Stimulated activated CD4-positive, alpha-beta T cell treated with anti-CD3 and anti-CD28 coated beads, Interleukin-4, amount 100 ng/mL, for 24 hours (primary cell): ENCODE measurements at places on chromosomes 7 and 10.
A peak's percentile ranks its signal among the peaks of the same experiment; 100 is the strongest.

DNA sequence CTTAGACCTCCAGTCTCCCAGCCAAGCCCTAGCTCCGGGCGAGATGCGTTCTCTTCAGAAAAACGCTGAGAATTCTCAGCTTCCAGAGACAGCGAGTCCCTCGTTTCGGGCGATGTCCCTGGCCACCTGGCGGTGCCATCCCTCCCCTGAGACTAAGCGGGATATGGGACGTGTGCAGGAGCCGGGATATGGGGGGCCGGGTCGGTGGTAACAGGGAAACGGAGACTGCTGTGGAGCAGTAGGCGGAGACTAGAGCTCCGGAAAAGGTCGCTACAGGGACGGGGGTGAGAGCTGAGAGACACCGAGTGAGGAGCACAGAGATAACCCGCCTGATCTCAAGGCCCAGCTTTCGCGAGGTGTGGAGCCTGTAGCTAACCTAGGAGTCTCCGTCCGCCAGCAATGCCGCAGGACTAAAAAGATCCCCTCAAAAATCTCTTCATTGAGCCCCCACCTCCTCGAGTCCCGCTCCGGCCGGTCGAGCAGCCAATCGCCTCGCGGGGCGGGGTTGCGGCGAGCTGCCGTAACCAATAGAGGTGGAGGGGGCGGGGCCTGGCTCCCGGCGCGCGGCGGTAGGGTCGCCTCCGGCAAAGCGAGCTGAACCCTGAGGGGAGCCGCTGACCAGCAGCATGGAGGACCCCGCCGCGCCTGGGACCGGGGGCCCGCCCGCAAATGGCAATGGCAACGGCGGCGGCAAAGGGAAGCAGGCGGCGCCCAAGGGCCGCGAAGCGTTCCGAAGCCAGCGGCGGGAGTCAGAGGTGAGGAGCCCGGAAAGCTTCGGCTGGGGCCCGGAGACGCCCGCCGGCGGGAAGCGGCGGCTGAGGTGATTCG, at the start of gene STRIP2:
STRIP2 (plus strand) TSS at position 586 of the 828 bp plus-strand sequence; CDS start at position 627, 41 bp downstream.
- DNase-seq = peak; percentile 93

GRCh38 chr10:45427262-45427969, 53.4 kb downstream of the ALOX5 start:
- DNase-seq = no peak

- no peak for DNase-seq
Measured at GRCh38 chr7:47748041-47748440, 166.1 kb upstream of the TNS3 start.

GRCh38 chr10:10813656-10814055, 204.0 kb upstream of the CELF2 start:
- no peak for DNase-seq

DNA sequence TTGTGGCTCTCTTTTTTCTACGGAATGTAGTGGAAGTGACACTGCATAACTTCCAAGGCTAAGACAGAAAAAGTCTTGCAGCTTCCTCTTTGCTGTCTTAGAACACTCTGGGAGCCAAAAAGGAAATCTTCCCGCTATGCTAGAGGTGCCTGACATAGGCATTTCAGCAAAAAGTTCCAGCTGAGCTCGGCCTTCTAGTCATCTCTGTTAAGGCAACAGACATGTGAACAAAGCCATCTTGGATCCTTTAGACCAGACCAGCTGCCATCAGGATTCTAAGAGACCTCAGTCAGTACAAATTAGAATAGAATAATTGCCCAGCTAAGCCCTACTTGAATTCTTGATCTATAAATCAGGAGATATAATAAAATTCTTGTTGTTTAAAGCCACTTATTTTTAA, 16.3 kb upstream of the COL1A2 start:
- no peak for DNase-seq

GRCh38 chr7:15836651-15837050, 150.2 kb upstream of the MEOX2 start:
- no peak for DNase-seq

GRCh38 chr10:75000748-75001321, 110.6 kb upstream of the SAMD8 start:
- no peak for DNase-seq

DNA sequence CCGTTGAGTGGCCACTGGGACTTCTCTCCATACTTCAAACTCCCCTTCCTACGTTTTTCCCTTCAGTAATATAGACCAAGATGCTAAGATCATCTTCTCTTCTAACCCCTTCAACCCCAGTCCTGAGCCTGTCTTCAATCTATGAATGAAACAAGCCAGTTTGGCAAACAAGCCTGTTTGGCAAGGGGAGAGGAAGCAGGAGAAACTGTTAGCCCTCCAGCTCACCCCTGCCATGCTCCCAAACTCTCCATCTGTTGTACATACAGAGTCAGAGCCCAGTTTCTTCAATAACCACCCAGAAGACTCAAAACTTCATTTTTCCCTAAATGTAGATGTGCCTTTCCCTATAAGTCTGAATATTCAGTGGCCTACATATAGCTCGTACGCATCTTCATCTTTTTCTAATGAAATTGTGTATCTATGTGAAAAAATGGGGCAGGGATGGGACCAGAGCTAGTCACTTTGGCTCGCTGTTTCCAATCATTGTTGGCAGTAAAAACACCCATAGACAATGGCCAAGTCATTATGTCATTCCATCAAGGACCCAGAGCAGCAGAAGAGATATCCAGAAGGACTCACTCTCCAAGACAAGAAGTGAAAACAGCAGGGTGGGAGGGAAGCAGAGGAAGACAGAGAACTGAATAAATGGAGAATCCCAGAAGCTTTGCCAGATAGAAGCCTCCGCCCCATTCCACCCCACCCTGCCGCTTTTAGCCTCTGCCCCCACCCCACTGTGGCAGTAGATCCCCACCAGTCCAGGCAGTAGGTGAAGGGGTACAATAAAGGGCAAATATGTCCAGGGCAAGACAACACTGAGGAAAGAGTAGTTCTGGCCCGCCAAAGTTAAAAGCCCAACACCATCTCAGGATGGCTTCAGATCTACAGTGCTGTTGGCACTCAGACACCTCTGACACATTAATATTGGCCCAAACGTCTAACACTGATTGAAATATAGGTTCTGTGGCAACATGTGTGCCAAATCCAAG, 87.3 kb downstream of the DOCK4 start:
- no peak for DNase-seq

DNA sequence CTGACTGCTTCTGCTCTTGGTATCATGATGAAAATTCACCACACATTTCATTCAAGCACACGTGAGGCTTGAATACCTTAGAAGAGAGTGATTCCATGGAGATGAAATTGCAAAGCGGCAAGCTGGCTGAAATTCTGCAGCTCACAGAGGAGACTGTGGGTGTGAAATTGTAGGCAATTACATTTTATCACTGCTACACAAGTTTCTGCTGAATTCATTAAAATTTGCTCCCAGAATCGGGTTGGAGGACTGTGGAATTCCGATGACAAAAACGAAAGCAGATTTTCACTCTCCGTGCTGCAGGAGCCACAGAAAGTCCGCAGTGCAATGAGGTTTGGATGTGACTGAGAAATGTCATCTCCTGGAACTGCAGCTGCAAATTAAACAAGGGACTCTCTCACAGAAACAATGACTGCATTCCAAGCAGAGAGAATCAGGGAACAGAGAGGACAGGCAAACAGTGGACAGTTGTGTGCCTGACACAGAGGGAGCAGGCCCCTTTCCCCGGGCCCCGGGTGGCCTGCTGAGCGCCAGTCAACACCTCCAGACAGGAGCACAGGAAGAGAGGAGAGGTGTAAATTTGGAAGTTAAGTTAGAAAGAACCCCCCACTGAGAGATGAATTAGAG, 109.1 kb downstream of the C10orf90 start:
- DNase-seq = no peak
